Activated T-cell treated with anti-CD3 and anti-CD28 coated beads for 1 hour (primary cell): ENCODE measurements at places on chromosomes 6 and 20.

DNA sequence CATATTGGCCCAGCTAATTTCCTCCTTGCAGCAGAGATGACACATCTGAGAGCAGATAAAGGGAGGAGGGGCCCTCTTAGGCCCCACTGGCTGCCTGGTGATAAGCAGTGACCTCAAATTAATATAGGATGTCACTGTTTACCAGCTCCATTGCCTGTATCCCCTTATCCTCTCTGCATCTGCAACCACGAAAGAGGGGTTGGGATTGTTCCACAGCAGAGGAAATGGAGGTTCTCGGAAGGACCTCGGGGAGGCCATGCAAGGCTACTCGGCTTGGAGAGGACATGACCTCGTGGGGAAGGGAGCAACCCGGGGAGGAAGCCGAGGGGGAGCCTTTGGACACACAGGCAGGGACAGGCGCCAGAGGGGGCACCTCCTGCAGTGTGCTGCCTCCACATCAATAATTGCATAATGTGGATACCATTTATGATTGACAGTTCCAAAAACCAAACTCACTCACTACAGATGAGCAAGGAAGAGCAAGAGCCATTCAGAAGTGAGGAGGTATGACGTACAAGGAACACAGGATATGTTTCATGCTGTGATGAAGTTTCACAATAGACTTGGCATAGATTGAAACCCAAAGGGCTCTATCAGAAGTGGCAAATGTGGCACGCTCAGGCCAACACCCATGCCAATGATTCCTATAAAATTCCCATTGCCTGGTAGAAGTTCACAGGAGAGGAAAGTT is 177.2 kb upstream of the RNF24 start:
- DNase-seq = no peak

GRCh38 chr6:94389218-94389617 is 969.9 kb upstream of the EPHA7 start:
- no peak for DNase-seq

DNA sequence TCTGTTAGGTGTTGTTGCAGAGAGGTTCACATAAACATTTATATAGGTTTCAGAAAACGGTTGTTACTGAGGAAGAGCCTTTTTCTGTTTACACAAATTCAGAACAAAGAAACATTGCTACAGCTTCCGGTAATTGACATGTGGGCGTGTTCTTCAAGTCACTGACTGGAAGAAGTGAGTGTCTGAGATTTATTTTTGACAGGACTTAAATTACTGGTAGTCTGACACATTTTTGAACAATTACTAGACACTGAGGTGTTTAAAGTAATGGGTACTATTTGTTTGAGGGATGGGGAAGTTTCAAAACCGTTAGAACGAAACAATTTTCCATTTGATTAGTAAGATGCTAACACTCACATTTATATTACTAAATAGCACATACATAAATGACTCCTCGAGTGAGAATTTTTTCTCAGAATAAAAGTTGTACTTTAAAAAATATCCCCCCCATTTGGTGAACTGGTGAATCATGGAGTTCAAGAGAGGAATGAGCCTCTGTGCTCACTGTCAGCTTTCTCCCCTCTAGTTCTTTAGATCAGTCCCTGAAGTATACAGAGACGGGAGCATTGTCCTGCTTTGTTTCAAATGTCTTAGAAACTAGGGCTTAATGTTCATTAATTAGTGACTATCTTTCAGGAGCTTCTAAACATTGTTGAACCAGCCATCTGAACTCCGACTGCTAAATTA is 98.7 kb downstream of the TSHZ2 start:
- DNase-seq = no peak

DNA sequence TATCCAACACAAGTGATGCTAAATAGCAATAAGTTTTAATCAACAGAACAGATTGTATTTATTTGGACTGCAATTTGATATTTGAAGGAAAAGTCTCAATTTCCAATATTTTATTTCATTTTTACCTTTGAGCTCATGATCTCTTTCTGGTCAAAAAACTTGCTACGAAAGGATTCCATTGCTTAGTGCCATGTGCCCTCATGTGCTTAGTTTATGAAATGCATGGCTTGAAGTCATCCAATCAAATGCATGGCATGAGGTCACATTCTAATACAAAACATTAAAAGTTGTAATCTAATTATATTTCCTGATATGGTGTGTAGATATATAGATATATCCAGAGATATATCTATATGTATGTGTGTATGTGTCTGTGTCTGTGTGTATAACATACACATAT is 321.2 kb upstream of the ADGRB3 start:
- DNase-seq = no peak

- no peak for DNase-seq
These were observed 65.9 kb downstream of the FAM135A start for GRCh38 chr6:70479236-70479635.

- DNase-seq = no peak
These were observed 54.2 kb downstream of the RALY start for GRCh38 chr20:34047917-34048316.

GRCh38 chr6:5135788-5136376 is 50.7 kb downstream of the PPP1R3G start:
- peak; percentile 24 for DNase-seq

DNA sequence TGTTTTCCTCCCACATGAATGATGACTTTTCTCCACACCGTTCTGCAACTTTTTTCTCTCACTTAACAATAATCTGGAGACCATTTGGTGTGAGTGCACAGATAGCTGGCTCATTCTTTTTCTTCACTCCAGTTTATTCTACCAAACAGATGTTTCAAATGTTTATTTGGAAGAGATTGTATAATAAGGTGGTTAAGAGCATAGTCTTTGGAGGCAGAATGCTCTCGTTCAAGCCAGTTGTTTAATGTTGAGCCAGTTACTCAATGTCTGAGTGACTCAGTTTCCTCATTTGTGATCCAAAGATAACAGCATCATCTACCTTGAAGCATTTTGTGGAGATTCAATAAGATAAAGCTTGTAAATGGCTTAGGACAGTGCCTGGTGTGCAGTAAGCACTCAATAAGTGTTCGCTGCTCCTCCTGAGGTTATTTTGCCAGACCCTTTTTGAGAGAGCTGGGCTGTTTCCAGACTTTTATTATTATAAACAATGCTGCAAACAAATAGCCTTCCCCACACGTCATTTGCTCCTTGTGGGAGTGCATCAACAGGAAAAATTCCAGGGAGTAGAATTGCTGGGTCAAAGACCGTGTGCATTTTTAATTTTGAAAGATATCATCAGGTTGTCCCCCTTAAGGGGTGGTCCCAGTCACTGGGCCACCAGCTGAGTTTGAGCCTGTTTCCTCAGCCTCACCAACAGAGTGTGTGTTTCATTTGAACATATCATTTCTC is 70.6 kb downstream of the VEGFA start:
- DNase-seq = no peak

GRCh38 chr6:137933696-137934095 is 66.6 kb downstream of the TNFAIP3 start:
- no peak for DNase-seq

DNA sequence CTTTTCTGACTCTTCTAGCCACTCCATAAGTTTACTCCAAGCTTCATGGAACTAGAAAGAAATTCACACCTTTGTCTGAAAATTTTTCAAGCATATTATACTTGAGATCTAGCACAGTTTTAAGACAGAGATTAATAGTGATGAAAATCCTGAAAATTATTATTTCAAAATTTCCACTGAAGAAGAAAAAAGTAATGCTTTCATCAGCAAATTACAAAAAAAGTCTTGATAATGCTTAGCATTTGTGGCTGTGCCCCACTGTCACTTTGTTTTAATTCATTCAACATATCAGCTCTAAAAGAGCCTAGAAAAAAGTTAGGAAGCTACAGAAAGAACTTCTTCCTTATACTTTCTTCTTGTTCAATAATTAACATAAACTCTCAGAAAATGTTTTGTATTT is 153.1 kb downstream of the DST start:
- DNase-seq = no peak

DNA sequence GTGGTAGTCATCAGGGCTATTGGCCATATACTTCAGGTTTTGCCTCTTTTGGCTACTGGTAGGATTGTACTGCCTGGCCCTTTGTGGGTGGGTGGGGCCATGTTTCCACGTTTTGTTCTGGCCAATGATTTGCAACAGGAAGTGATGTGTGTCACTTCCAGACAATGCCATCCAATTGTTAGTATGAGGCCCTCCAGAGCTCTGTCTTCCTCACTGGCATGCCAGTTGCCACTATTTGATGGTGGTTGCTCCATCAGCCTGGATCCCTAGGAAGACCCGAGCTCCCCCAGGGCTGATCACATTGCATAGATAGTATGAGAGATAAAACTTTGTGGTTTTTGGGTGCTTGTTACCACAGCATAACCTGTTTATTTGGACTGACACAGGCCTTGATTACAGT is 7.7 kb upstream of the LRRN4 start:
- no peak for DNase-seq

GRCh38 chr6:121748376-121748775 is 312.9 kb downstream of the GJA1 start:
- DNase-seq = no peak

DNA sequence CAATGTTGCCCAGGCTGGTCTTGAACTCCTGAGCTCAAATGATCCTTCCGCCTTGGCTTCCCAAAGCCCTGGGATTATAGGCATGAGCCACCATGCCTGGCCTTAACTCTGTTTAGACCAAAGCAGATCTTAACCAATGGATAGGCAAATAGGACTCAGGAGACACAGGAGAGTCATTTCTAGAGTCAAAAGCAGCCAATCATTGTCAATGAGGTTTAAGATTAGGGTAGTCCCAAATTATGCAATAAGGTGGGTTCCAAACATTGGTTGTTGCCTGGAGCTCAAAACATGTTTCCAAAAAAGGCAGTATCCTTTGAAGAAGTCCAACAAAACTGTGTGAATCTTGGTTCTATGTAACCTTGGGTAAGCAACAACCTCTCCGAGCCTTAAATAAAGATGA is 95.7 kb upstream of the JARID2 start:
- DNase-seq = no peak

GRCh38 chr20:6012179-6012578 is 41.7 kb downstream of the LRRN4 start:
- no peak for DNase-seq

- no peak for DNase-seq
These were observed 106.1 kb downstream of the CEBPB start for GRCh38 chr20:50296450-50297375.

GRCh38 chr6:144379356-144379755 is 94.2 kb downstream of the UTRN start:
- no peak for DNase-seq

DNA sequence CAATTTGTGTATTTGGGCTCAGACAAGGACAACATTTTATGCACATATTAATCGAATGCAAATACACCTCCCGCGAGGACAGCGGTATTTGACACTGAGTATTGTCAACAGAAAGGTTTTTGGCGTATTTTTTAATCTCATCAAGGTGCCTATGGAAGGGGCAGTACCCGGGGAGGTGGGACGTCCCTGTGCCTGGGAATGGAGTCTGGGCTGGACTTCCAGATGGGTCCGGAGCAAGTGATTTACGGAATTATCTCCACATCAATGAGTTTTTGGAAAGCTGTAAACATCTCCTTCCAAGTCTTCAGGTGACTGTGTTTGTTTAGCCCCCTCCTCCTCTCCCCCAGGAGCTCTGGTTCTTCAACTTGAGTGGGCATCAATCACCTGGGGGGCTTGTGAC is 39.8 kb downstream of the PRR18 start:
- DNase-seq = no peak

DNA sequence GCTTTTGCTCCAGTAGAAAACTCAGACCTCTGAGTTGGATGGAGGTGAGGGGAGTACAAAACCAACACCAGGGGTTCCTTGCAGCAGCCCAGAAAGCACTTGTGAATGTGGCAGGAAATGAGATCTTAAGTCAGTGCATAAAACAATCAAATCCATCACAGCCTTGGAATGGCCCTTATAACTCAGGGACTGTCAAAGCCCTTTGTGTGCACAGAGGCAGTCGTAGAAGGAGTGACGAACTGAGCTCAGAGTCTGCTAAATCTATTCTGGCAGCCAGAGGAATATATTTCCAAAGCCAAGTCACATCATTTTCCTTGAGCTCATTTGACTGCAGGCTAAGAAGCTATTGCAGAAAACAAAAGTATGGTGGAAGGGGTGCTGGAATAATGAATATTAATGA is 676.6 kb downstream of the DHX35 start:
- DNase-seq = no peak

- DNase-seq = no peak
These were observed 37.9 kb upstream of the PNRC1 start for GRCh38 chr6:89042664-89043063.

GRCh38 chr20:49578436-49578835 is 10.5 kb upstream of the PTGIS start:
- DNase-seq = no peak

- DNase-seq = no peak
These were observed 74.3 kb downstream of the EFHC1 start for GRCh38 chr6:52494298-52495072.

GRCh38 chr6:80143419-80143937 is 37.0 kb downstream of the BCKDHB start:
- no peak for DNase-seq

DNA sequence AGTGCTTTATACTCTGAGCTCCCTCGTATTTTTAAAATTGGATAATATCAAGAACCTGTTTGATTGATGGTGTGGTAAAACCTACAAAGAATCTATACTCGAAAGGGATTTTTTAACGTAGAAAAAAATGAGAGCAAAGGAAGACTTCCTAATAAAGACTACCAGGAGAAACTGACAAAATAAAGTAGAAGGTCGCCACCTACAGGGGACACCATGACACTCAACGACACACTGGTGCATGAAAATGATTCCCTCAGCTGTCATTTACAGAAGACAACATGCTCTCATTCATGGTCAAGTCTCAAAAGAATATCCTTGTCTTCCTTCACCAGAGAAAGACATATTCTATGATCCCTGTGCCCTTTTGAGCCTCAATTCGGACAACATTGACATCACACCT is 10.1 kb upstream of the NHSL1 start:
- DNase-seq = peak; percentile 8

DNA sequence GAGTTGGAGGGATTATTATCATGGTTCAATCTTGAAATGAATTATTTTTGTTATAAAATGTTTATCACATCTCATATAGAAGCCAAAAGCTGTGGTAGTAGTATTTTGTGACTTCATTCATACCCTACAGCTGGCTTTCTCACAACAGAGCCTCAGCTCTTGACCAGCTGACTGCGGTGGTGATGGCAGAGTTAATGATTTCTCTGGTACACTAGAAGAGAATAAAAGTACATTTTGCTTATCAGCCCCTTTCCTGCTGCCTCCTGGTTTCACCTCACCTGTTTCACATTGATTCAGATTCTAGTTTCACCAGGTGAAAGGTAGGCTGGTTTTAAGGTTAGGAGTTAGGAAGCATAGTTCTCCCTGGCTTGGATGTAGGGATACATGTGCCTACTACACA is 55.7 kb downstream of the AFG1L start:
- DNase-seq = no peak

- no peak for DNase-seq
These were observed 39.7 kb upstream of the PHIP start for GRCh38 chr6:79117752-79118151.

DNA sequence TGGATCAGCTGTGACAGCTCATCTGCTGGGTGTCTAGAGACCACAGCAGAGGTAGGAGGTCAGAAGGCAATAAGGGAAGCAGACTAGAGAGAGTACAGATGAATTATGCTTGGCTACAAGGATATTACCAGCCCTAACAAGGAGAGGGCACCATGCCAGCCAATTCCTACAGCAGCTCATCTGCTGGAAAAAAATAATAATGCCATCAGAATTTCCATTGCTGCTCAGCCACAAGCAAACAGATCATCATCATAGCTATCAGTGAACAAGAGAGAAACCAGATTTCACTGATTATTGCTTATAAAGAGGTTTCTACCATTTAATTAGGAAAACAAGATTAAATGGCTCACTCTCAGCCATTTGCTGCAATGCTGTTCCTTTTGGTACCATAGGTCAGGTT is 66.5 kb downstream of the PSMG4 start:
- no peak for DNase-seq
